Pancreas (tissue), 10 donors: ENCODE measurements at places on chromosomes 1 and 21. TPM values are rescaled to one million over a fixed set of nuclear protein-coding genes. Genes with fewer than 3 reads are reported as not detected.

DNA sequence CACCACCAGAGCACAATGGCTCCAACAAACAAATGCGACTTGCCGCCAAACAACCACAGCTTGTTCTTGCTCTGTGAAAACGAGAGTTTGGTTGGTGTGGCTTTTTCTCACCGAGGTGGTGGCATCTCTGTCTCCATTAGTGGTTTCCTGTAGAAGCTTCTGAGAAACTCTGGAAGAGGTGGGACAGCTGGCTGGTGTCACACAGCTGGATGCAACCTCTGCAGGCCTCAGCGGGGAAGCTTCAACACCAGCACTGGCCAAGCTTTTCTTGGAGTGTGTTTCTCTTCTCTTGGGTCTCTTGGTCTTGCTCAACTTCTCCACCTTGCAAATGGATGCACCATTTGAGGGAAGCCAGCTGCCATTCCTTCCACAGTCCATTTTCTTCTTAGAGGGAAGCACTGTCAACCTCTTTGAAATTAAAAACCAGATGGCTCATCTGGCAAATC is 124.8 kb downstream of the KCNN3 start:
- no peak overlapping the region for H3K4me3 ChIP-seq
- H3K27me3 ChIP-seq, result no peaks in the 10 kb centered on the region
- H3K36me3 ChIP-seq, result no peaks in the 10 kb centered on the region
- no peaks in the 10 kb centered on the region for H3K4me1 ChIP-seq

GRCh38 chr1:222464841-222465210 is 83.1 kb downstream of the HHIPL2 start:
- peak overlapping the region; percentile 36 for H3K4me3 ChIP-seq
- H3K27ac ChIP-seq, result peak overlapping the region; percentile 71
- no peaks in the 10 kb centered on the region for H3K27me3 ChIP-seq
- peaks cover 14% of the 10 kb centered on the region for H3K4me1 ChIP-seq

NPHP4 gene
- polyA plus RNA-seq, result 9.7 TPM

DNA sequence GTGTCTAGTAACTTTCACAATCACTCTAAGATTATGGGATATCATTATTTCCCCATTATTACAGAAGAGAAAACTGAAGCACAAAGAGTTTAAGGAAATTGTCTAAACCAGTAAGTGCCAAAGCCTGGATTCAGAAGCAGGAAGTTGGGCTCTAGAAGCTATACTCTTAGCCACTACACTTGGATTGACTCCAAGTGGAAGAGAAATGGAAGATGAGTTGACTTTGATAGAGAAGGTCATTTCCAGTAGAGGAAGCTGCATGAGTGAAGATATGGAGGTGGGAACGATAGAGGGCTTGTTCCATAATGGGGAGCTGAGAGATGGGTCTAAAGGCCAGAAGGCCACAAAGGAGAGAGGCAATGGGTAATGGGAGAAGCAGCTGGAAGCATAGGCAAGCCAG is 11.7 kb upstream of the TDRD10 start:
- no peak overlapping the region for H3K4me3 ChIP-seq
- DNase-seq, result no peak
- H3K4me1 ChIP-seq, result no peaks in the 10 kb centered on the region

- H3K4me3 ChIP-seq, result no peak overlapping the region
- H3K27me3 ChIP-seq, result no peaks in the 10 kb centered on the region
Observed at GRCh38 chr1:12604114-12604874, 13.7 kb downstream of the DHRS3 start.

DNA sequence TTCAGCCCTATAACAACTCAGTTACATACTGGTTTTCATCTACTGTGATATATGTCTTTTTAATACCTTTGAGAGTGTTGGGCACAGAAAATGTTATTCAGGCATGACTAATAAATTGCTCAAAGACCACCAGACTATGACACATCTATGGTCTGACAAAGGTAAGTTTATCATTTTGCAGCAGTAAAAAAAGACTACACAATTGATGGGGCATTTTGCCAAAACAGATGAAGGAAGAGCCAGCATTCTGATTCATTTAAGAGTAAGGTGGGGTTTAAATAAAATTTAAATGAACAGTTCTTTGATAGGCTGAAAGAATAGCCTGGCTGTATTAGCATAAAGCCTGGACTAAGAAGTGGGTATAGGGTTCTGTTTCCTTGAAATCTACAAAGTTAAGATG is 8.8 kb upstream of the RNPC3 start:
- no peak for DNase-seq
- H3K4me1 ChIP-seq, result no peaks in the 10 kb centered on the region
- no peak overlapping the region for H3K4me3 ChIP-seq
- H3K36me3 ChIP-seq, result no peaks in the 10 kb centered on the region

RSPH1 gene
- 5.0 TPM for polyA plus RNA-seq

LMX1A gene
- 0.11 TPM for polyA plus RNA-seq

DNA sequence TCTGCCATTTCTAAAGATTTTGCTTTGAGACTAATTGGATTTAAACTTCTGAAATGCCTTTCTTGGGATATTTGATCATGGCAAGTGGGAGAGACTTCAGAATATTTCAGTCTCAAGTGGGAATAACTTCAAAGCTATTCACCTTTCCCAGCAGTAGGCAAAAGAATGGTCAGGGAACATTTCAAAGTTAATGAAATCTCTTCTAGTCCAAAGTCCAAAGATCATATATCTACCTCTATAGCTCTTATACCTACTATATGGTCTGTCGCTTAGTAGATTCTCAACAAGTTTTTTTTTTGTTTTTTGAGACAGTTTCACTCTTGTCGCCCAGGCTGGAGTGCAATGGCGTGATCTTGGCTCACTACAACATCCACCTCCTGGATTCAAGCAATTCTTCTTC is 44.5 kb upstream of the PIGC start:
- H3K27ac ChIP-seq, result no peak overlapping the region
- no peak overlapping the region for H3K4me3 ChIP-seq
- H3K27me3 ChIP-seq, result no peaks in the 10 kb centered on the region
- H3K4me1 ChIP-seq, result peaks cover 8% of the 10 kb centered on the region
- H3K36me3 ChIP-seq, result no peaks in the 10 kb centered on the region

KCNK1 gene
- 7.5 TPM for polyA plus RNA-seq

- H3K36me3 ChIP-seq, result no peaks in the 10 kb centered on the region
- H3K27ac ChIP-seq, result no peak overlapping the region
- no peaks in the 10 kb centered on the region for H3K27me3 ChIP-seq
- H3K4me3 ChIP-seq, result no peak overlapping the region
- no peaks in the 10 kb centered on the region for H3K4me1 ChIP-seq
- no peak for DNase-seq
Observed at GRCh38 chr1:208584167-208584755, 340.1 kb upstream of the PLXNA2 start.

- no peak for DNase-seq
- no peak overlapping the region for H3K27ac ChIP-seq
- no peaks in the 10 kb centered on the region for H3K27me3 ChIP-seq
- no peak overlapping the region for H3K4me3 ChIP-seq
- no peaks in the 10 kb centered on the region for H3K36me3 ChIP-seq
Observed at GRCh38 chr21:38496224-38496623, 2.1 kb downstream of the ERG start.

DNA sequence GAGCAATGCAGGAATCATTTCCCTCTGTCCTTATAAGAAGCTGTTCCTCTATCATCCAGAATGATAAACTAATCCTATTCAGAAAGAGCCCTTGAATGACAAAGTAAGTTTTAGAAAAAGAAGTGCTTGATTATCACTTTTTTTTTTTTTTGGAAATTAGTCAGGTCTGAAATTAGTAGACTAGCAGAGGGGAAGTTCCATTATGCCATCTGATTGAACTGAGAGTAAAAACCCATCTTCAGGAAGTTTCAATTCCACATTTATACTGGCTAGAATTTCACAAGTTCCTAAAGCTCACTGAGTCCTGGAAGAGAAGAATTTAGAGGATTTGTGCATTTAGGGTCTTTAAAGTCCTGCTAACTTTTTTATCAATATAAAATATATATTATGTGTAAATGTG is 128.8 kb upstream of the COA6 start:
- no peak overlapping the region for H3K4me3 ChIP-seq
- H3K27ac ChIP-seq, result no peak overlapping the region
- no peaks in the 10 kb centered on the region for H3K27me3 ChIP-seq
- no peak for DNase-seq
- no peaks in the 10 kb centered on the region for H3K36me3 ChIP-seq

DNA sequence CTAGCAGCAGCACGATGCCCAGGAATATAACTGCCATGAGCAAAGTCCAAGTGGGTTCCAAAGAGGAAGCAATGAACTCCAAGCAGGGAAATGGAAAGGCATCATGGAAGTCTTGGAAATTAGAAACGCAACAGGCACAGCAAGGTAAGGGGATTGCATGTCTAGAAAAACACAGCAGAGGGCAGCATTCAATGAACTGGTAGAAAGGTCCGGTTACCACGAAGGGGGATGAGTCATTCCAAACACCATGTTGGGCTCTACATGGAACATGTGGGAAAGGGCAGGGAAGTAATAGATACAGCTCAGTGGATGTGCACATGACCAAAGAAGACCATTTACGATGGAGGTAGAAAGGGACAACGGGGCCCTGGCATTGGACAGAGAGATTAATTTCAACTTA is 36.4 kb downstream of the RXRG start:
- no peak for DNase-seq
- no peak overlapping the region for H3K4me3 ChIP-seq
- no peak overlapping the region for H3K27ac ChIP-seq
- no peaks in the 10 kb centered on the region for H3K36me3 ChIP-seq

DNA sequence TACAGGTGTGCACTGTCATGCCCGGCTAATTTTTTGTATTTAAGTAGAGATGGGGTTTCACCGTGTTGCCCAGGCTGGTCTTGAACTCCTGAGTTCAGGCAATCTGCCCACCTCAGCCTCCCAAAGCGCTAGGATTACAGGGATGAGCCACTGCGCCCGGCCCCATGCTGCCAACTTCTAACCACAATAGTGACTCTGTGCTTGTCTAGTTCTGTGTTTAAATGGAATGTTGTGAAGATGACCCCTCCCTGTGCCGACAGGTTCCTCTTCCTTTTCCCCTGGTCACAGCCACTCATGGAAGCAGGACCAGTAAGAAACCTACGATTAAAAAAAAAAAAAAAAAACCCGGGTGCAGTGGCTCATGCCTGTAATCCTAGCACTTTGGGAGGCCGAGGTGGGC is 4.7 kb downstream of the MAP1LC3C start:
- no peak overlapping the region for H3K4me3 ChIP-seq
- no peak for DNase-seq
- H3K27me3 ChIP-seq, result no peaks in the 10 kb centered on the region
- no peaks in the 10 kb centered on the region for H3K36me3 ChIP-seq
- H3K27ac ChIP-seq, result no peak overlapping the region

KLHDC9 gene
- 19.3 TPM for polyA plus RNA-seq

DNA sequence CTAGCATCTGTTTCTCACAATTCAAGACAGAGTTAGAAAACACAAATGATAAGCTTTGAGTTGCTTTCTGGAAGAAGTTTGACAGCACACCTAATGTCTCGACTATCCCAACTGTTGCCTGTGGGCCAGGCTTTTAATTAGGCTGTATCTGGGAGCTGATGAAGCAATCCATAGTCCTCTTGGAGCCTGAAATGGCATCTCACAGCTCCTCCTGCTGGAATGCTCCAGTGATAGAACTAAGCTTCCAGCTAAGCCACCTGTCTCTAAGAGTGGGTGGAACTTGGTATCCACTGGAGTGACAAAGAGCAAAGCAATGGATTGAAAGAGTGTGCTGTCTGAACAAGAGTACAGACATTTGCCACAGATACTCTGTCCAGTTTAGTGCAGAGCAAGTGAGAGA is 605.3 kb upstream of the NR5A2 start:
- no peaks in the 10 kb centered on the region for H3K4me1 ChIP-seq
- H3K4me3 ChIP-seq, result no peak overlapping the region
- no peaks in the 10 kb centered on the region for H3K36me3 ChIP-seq

LCE2B gene
- polyA plus RNA-seq, result not detected

DNA sequence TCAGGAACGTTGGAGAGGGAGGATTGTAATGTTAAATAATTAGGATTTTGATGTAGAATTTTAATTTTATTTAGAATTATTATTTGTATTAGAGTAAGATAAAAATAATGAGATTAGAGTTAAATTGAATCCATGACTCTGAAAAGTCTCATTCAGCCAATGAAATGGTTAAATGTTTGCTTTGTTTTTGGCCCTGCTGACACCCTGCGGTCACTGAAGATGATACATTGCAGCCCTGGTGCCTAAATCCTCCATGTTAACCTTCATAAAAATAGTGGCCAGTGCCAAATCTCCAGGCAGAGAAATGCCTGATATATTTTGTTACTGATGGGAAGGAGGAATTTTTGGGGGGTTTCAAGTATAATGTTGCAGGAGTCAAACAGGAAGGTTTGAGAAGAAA is 27.3 kb upstream of the RLF start:
- H3K4me1 ChIP-seq, result no peaks in the 10 kb centered on the region
- H3K27me3 ChIP-seq, result peaks cover 4% of the 10 kb centered on the region
- no peaks in the 10 kb centered on the region for H3K36me3 ChIP-seq
- DNase-seq, result no peak
- H3K4me3 ChIP-seq, result no peak overlapping the region
- H3K27ac ChIP-seq, result no peak overlapping the region

DNA sequence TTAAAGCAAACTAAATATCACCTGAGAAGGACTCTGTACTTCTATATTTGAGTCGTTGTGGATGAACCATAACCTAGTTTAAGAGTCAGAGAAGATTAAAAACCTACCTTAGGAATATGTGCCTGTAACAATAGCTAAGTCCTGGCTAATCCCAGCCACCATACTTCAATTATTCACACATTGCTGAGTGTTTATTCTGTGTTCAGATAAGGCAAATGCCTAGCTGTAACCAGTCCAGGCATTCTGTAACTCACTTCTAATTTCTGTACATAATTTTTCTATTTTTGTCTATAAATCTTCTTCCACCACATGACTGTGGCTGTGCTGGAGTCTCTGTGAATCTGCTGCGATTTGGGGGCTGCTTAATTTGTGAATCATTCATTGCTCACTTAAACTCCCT is 441.9 kb upstream of the ADAMTS5 start:
- H3K27ac ChIP-seq, result no peak overlapping the region
- H3K4me1 ChIP-seq, result no peaks in the 10 kb centered on the region
- no peaks in the 10 kb centered on the region for H3K36me3 ChIP-seq
- DNase-seq, result no peak
- H3K4me3 ChIP-seq, result no peak overlapping the region

DNA sequence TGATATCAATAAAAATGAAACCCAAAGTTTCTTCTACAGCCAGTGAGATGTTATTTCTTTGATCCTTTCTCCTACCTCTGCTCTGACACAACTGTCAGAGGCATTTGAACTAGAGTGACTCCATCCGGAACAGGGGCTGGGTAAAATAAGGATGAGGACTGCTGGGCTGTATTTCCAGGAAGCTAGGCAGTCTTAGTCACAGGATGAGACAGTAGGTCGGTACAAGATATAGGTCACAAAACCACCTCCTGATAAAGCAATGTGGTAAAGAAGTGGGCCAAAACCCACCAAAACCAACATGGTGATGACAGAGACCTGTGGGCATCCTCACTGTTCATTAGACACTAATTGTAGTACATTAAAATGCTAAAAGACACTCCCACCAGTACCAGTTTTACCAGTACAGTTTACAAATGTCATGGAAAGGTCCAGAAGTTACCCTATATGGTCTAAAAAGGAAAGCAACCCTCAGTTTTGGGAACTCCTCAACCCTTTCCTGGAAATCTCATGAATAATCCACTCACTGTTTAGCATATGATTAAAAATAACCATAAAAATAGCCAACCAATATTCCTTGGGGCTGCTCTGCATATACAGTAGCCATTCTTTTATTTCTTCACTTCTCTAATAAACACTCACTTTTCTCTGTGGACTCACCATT is 96.7 kb downstream of the GABPA start:
- no peak overlapping the region for H3K4me3 ChIP-seq
- no peak for DNase-seq
- H3K27me3 ChIP-seq, result no peaks in the 10 kb centered on the region
